CD4-positive, CD25-positive, alpha-beta regulatory T cell (primary cell): ENCODE measurements at places on chromosomes 16 and 17. TPM values are rescaled to one million over a fixed set of nuclear protein-coding genes. Genes with fewer than 3 reads are reported as not detected.

The GAA gene
- total RNA-seq = 22.0 TPM

The PIPOX gene
- 3.9 TPM for total RNA-seq

DNA sequence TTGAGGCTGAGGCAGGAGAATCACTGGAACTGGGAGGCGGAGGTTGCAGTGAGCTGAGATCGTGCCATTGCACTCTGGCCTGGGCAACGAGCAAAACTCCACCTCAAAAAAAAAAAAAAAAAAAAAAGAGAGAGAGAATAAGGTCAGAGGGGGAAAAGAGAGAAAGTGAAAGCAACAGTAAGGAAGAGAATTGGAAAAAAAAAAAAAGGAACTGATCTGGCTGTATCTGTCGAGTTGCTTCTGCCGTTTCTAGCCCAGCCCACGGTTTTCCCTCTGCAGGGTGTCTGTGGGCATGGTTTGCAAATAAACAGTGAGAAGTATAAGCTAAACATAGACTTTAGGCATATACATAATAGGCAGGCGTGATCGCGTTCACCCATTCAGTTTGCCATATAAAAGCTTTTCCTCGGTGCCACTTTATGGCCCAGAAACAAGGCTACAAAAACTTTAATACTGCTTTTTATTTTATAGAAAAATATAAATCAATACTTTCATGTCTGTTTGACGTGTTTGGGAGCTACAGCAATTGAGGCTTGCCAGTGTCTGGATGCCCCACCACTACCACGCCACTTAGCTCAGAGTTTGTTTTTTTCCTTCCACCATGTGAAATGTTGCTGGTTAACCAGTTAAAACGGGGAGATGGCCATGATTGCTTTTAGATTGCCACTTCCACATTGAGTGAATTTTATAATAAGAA is 436.7 kb downstream of the MAF start:
- H3K27me3 ChIP-seq = no peaks in the 10 kb centered on the region
- no peak overlapping the region for H3K4me3 ChIP-seq

- H3K36me3 ChIP-seq = no peaks in the 10 kb centered on the region
- no peak for DNase-seq
- no peaks in the 10 kb centered on the region for H3K27me3 ChIP-seq
- H3K27ac ChIP-seq = no peak overlapping the region
- no peak overlapping the region for H3K4me3 ChIP-seq
Observed at GRCh38 chr17:77358801-77359200, 218.0 kb downstream of the SEC14L1 start.

The TMEM114 gene
- total RNA-seq = not detected

The PSMD3 gene
- 62.4 TPM for total RNA-seq

DNA sequence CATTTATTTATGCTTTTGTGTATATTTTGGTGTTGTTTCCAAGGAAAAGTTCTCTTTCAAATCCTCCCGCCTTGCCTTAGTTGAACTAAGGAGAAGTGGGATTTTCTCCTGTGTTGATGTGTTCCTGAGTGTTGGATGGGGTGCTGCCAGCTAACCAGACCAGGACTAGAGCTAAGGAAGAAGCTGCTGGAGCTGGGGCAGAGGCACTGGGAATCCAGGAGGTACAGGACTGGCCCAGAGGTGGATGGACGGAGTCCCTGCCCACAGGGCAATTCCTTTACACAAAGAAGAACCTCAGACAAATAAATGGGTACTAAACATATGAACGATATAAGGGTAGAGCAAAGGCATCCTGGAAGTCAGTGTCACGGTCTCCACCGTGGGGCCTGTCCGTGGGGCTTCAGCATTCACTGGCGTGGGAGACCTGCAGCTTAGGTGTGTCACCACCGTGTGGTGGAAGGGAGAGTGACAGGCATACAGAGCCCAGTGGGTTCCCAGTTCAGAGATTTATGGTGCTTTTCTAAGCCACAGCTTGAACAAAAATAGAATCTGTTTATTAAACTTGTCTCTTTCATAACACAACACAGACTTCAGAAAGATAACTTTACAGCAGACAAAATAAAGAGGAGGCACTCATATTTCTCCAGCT is 270.7 kb downstream of the NTN1 start:
- no peaks in the 10 kb centered on the region for H3K36me3 ChIP-seq
- peaks cover 4% of the 10 kb centered on the region for H3K4me1 ChIP-seq
- no peak overlapping the region for H3K4me3 ChIP-seq
- H3K27me3 ChIP-seq = no peaks in the 10 kb centered on the region
- peak; percentile 29 for DNase-seq
- no peak overlapping the region for H3K27ac ChIP-seq

The FOXN1 gene
- not detected for total RNA-seq

The HS3ST2 gene
- total RNA-seq = not detected

- no peak overlapping the region for H3K4me3 ChIP-seq
- no peak for DNase-seq
- no peaks in the 10 kb centered on the region for H3K27me3 ChIP-seq
Observed at GRCh38 chr17:63420868-63421680, 25.0 kb downstream of the CYB561 start.

The CYGB gene
- total RNA-seq = not detected

- H3K27ac ChIP-seq = no peak overlapping the region
- no peaks in the 10 kb centered on the region for H3K36me3 ChIP-seq
- DNase-seq = no peak
- H3K4me3 ChIP-seq = no peak overlapping the region
- H3K4me1 ChIP-seq = no peaks in the 10 kb centered on the region
Observed at GRCh38 chr17:73936908-73937627, 266.4 kb upstream of the RPL38 start.

- H3K27me3 ChIP-seq = no peaks in the 10 kb centered on the region
- H3K4me3 ChIP-seq = no peak overlapping the region
- no peak overlapping the region for H3K27ac ChIP-seq
Observed at GRCh38 chr16:17018585-17018939, 452.2 kb downstream of the XYLT1 start.

The IRF8 gene
- 3.8 TPM for total RNA-seq

The TBC1D3G gene
- total RNA-seq = not detected

GRCh38 chr17:2398655-2399571 is 1.9 kb downstream of the MNT start:
- peak overlapping the region; percentile 98 for H3K27ac ChIP-seq
- H3K4me3 ChIP-seq = peak overlapping the region; percentile 62
- H3K36me3 ChIP-seq = no peaks in the 10 kb centered on the region
- peaks cover 63% of the 10 kb centered on the region for H3K4me1 ChIP-seq
- DNase-seq = peak; percentile 58
- no peaks in the 10 kb centered on the region for H3K27me3 ChIP-seq

GRCh38 chr17:6162892-6163291 is 92.7 kb downstream of the WSCD1 start:
- no peaks in the 10 kb centered on the region for H3K36me3 ChIP-seq
- H3K27me3 ChIP-seq = no peaks in the 10 kb centered on the region
- no peak overlapping the region for H3K4me3 ChIP-seq
- H3K4me1 ChIP-seq = no peaks in the 10 kb centered on the region
- no peak overlapping the region for H3K27ac ChIP-seq

GRCh38 chr16:52546291-52547003 is 496 bp downstream of the TOX3 start:
- no peak overlapping the region for H3K27ac ChIP-seq
- H3K4me3 ChIP-seq = no peak overlapping the region
- H3K27me3 ChIP-seq = peaks cover 9% of the 10 kb centered on the region
- no peaks in the 10 kb centered on the region for H3K4me1 ChIP-seq

DNA sequence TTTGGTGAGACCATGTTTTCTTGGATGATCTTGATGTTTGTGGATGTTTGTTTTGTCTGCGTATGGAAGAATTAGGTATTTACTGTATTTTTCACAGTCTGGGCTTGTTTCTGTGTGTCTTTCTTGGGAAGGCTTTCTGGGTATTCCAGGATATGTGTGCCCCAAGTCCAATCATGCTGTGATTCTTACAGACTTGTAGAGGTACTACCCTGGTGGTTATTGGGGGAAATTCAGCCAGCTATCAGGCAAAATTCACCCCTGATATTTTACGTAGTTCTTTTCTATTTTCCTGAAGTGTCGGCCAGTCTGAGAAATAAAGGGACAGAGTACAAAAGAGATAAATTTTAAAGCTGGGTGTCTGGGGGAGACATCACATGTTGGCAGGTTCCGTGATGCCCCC is 33.4 kb upstream of the ARL4D start:
- H3K4me1 ChIP-seq = peaks cover 31% of the 10 kb centered on the region
- H3K27ac ChIP-seq = no peak overlapping the region
- no peak overlapping the region for H3K4me3 ChIP-seq
- DNase-seq = no peak

The MON1B gene
- total RNA-seq = 75.8 TPM

GRCh38 chr16:10485698-10486382 is 94.6 kb downstream of the EMP2 start:
- DNase-seq = no peak
- H3K4me3 ChIP-seq = no peak overlapping the region
- H3K36me3 ChIP-seq = peaks cover 7% of the 10 kb centered on the region
- H3K27ac ChIP-seq = no peak overlapping the region
- no peaks in the 10 kb centered on the region for H3K4me1 ChIP-seq
- H3K27me3 ChIP-seq = no peaks in the 10 kb centered on the region

DNA sequence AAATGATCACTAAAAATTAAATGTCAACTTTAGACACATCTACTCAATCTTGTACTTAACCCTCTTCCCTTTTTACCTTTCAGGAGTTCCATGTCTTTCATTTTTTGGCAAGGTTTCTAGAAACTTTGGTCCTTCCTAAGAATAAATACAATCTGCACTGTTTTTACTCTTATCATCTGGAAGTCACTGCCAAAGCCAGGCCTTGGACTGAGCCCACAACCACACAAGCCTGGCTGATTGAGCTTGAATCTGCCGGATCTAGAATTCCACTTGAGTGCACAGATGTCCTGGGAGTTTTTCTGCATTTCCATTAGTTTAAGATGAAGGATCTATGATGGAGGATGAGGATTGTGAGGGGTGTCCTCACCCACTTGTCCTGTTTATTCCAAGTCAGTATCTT is 126.1 kb downstream of the VPS53 start:
- DNase-seq = no peak
- H3K4me3 ChIP-seq = no peak overlapping the region
- no peaks in the 10 kb centered on the region for H3K4me1 ChIP-seq
- no peaks in the 10 kb centered on the region for H3K27me3 ChIP-seq
- no peak overlapping the region for H3K27ac ChIP-seq

- no peak for DNase-seq
- H3K4me3 ChIP-seq = peak overlapping the region; percentile 97
- H3K27me3 ChIP-seq = no peaks in the 10 kb centered on the region
- peak overlapping the region; percentile 86 for H3K27ac ChIP-seq
Observed at GRCh38 chr17:35541434-35541833, 4.0 kb upstream of the SLFN12L start.

The BAIAP3 gene
- 3.1 TPM for total RNA-seq

GRCh38 chr17:6755731-6756184 is at the start of gene XAF1:
Gene XAF1 (plus strand): TSS chr17:6756046. CDS start chr17:6756079, 33 bp downstream.
- no peaks in the 10 kb centered on the region for H3K27me3 ChIP-seq
- peaks cover 35% of the 10 kb centered on the region for H3K4me1 ChIP-seq
- H3K36me3 ChIP-seq = peaks cover 25% of the 10 kb centered on the region
- peak within 1 kb of the TSS; percentile 89 for H3K4me3 ChIP-seq
- H3K27ac ChIP-seq = peak within 1 kb of the TSS; percentile 71
- DNase-seq = peak; percentile 55

GRCh38 chr17:46097497-46097896 is 95.7 kb downstream of the KANSL1 start:
- no peak for DNase-seq
- no peak overlapping the region for H3K27ac ChIP-seq
- H3K27me3 ChIP-seq = no peaks in the 10 kb centered on the region
- peaks cover 16% of the 10 kb centered on the region for H3K36me3 ChIP-seq
- H3K4me1 ChIP-seq = peaks cover 35% of the 10 kb centered on the region
- no peak overlapping the region for H3K4me3 ChIP-seq

The MARVELD3 gene
- not detected for total RNA-seq

The AATF gene
- total RNA-seq = 72.6 TPM

- H3K4me3 ChIP-seq = no peak overlapping the region
- H3K36me3 ChIP-seq = no peaks in the 10 kb centered on the region
- DNase-seq = no peak
- H3K27ac ChIP-seq = no peak overlapping the region
Observed at GRCh38 chr17:45342871-45343526, 26.2 kb upstream of the MAP3K14 start.

DNA sequence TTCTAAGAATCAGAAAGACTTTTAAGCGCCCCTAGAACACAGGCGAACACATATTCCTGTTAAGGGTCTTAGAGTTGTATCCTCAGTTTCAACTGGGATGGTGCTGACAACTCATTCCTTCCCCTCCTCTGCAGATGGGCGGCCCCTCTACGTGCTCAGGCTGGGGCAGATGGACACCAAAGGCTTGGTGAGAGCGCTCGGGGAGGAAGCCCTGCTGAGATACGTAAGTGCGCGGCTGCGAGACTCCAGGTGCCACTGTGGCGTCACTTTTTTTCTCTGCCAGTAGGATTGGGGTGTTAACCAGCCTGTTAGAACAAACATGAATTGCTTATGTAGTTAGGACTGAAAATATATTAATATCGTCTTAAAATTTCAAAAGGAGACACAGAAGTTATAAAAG is 62.7 kb downstream of the SEC14L1 start:
- H3K36me3 ChIP-seq = peaks cover 85% of the 10 kb centered on the region
- H3K27ac ChIP-seq = no peak overlapping the region
- no peak overlapping the region for H3K4me3 ChIP-seq

DNA sequence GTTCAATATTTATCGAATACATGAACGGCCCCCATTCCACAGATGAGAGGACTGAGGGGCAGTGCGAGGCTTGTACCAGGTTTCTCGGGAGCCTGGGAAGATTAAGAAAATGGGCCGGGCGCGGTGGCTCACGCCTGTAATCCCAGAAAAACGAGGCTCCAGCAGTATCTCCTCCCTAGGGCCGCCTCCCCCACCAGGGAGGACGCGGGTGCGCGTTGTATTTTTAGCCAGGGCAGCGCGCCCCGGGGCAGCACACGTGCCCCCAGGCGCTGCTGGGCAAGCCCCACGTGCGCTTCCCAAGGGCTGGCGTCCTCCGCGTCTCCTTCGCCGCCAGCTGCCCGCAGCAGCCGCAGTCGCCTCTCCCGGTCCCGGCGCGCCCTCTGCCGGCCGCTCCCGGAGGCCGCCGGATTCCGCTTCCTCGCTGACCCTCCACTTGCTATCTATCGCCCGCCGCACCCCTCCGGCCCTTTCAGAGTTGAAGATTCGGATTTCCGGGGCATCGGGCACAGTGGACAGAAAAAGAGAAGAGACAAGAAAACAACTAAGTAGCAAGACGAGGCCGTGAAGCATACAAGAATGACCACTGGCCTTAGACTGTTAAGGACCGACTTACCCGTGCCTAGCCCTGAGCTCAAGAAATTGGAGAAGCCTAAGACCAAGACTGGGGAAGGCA is 1.9 kb upstream of the YBX2 start:
- H3K27me3 ChIP-seq = peaks cover 10% of the 10 kb centered on the region
- peak; percentile 53 for DNase-seq
- peaks cover 31% of the 10 kb centered on the region for H3K4me1 ChIP-seq
- no peak overlapping the region for H3K27ac ChIP-seq
- H3K36me3 ChIP-seq = no peaks in the 10 kb centered on the region

GRCh38 chr16:21708533-21709115 is 44.9 kb downstream of the OTOA start:
- peak; percentile 88 for DNase-seq
- H3K4me1 ChIP-seq = no peaks in the 10 kb centered on the region

The WNT9B gene
- total RNA-seq = not detected

The CES1 gene
- total RNA-seq = 0.89 TPM

GRCh38 chr17:68840073-68840472 is 115.1 kb downstream of the ABCA8 start:
- no peak overlapping the region for H3K27ac ChIP-seq
- no peaks in the 10 kb centered on the region for H3K36me3 ChIP-seq
- no peak for DNase-seq
- H3K27me3 ChIP-seq = no peaks in the 10 kb centered on the region
- H3K4me1 ChIP-seq = no peaks in the 10 kb centered on the region
- no peak overlapping the region for H3K4me3 ChIP-seq

The SOST gene
- not detected for total RNA-seq
